ENCODE measurements at places on chromosomes 1 and 21.

GRCh38 chr1:92980732-92981647 is 19.7 kb upstream of the DIPK1A start:
- peak; percentile 47 for DNase-seq

GRCh38 chr1:207821464-207822045 is 69.7 kb downstream of the CD46 start:
- DNase-seq = no peak

DNA sequence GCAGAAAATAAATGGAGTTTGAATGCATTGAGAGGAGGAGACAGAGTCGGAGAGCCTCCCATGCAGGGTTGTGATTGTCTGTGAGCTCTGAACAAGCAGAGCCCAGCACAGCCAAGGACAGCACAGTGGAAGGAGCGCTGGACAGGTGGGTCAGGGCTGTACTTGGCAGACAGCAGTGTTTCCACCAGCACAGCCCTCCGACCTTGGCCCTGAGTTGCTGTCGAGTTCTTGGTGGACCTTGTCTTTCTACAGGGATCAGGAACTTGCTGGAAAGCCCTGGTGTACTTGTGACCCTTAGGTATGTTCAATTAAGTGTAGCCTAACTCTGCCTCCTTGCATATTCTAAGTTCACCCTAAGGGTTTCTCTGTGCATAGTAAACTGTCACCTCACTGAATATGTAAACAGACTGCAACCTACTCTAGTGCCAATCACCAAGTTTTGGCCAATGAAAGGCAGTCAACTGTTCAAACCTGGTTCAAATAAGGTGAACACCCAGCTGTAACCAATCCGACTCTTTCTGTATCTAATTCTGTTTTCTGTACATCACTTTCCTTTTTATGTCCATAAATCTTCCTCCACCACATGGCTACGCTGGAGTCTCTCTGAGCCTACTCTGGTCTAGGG is 86.6 kb upstream of the SLC25A33 start:
- no peak for DNase-seq

DNA sequence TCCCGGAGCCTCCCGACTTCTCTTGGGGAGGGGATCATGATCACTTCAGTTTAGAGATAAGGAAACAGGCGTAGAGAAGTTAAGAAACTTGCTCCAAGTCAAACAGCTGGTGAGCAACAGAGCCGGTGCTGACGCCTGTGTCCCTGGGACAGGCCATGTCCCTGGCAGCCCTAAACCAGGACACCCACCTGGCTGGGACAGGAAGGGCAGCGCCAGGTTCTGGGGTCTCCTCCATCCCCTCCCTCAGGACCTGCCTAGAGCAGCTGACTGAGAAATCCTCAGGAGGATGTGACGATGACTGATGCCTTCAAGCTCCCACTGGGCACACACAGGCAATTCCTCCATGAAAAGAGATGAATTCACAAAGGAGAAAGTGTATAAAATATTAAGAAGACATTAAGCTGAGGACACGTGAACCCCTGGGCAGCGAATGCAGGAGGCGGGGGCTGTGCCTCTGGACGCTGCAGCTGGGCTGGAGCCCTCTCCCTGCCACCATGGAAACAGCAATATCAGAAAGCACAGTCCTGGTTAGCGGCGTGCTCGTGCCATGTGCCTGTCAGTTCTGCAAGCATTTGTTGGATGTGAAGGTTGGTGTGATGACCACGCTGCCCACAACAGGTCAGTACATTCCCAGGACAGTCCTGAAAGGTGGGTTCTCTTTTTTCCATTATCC is 40.1 kb upstream of the C1orf174 start:
- DNase-seq = no peak

DNA sequence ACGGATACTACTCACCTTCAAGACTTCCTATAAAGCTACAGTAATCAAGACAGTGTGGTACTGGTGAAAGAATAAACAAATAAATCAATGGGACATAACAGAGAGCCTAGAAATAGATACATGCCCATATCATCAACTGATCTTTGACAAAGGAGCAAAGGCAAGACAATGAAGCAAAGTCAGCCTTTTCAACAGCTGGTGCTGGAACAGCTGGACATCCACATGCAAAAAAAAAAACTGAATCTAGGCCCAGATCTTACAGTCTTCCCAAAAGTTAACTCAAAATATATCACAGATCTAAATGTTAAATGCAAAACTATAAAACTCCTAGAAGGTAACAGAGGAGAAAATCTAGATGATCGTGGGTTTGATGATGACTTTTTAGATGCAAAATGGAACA is 170.3 kb downstream of the MIS18A start:
- no peak for DNase-seq

All from effector memory CD4-positive, alpha-beta T cell (primary cell).